Activated CD4-positive, alpha-beta T cell treated with anti-CD3 and anti-CD28 coated beads, Interleukin-2, amount 10 ng/mL, durations not matched to agents 24 days and 14 days (primary cell): ENCODE measurements at places on chromosomes 3 and 15. TPM values are rescaled to one million over a fixed set of nuclear protein-coding genes. Genes with fewer than 3 reads are reported as not detected.

The PIGZ gene
- 1.7 and 1.9 TPM in 2 replicates for total RNA-seq

The CHAC1 gene
- 8.4 and 9.8 TPM in 2 replicates for total RNA-seq

The ST6GAL1 gene
- 128 and 132 TPM in 2 replicates for total RNA-seq

The TMEM266 gene
- not detected in 2 replicates for total RNA-seq

The HTD2 gene
- total RNA-seq = 9.7 and 11.5 TPM in 2 replicates

The PLCH1 gene
- total RNA-seq = 0.38 TPM in 1 of 2 replicates, not detected in the other

The CHST14 gene
- total RNA-seq = 9.0 and 9.7 TPM in 2 replicates

The KBTBD12 gene
- total RNA-seq = not detected in 2 replicates

The COLQ gene
- 1.7 TPM in 2 replicates for total RNA-seq

The MASP1 gene
- not detected in 2 replicates for total RNA-seq

The MINAR1 gene
- total RNA-seq = 0.64 and 0.65 TPM in 2 replicates

The XCR1 gene
- total RNA-seq = 0.05 TPM in 1 of 2 replicates, not detected in the other

The ETV5 gene
- total RNA-seq = 2.2 and 2.5 TPM in 2 replicates

The RTP1 gene
- not detected in 2 replicates for total RNA-seq

The CCR3 gene
- not detected in 2 replicates for total RNA-seq

The PYGO1 gene
- not detected in 2 replicates for total RNA-seq

The SECISBP2L gene
- total RNA-seq = 38.1 and 40.0 TPM in 2 replicates

The ONECUT1 gene
- not detected in 2 replicates for total RNA-seq

The RBMS3 gene
- 4.3 and 5.0 TPM in 2 replicates for total RNA-seq

The CP gene
- total RNA-seq = not detected in 2 replicates

The C15orf62 gene
- total RNA-seq = 0.43 and 0.51 TPM in 2 replicates

The ADAMTSL3 gene
- total RNA-seq = not detected in 2 replicates

The FEZF2 gene
- total RNA-seq = not detected in 2 replicates

The ANKRD63 gene
- total RNA-seq = not detected in 2 replicates

The SERPINI1 gene
- total RNA-seq = 0.49 and 0.57 TPM in 2 replicates

The C2CD4B gene
- total RNA-seq = 0.45 and 0.58 TPM in 2 replicates
